ENCODE measurements at places on chromosomes 4 and X.
A peak's percentile ranks its signal among the peaks of the same experiment; 100 is the strongest.

DNA sequence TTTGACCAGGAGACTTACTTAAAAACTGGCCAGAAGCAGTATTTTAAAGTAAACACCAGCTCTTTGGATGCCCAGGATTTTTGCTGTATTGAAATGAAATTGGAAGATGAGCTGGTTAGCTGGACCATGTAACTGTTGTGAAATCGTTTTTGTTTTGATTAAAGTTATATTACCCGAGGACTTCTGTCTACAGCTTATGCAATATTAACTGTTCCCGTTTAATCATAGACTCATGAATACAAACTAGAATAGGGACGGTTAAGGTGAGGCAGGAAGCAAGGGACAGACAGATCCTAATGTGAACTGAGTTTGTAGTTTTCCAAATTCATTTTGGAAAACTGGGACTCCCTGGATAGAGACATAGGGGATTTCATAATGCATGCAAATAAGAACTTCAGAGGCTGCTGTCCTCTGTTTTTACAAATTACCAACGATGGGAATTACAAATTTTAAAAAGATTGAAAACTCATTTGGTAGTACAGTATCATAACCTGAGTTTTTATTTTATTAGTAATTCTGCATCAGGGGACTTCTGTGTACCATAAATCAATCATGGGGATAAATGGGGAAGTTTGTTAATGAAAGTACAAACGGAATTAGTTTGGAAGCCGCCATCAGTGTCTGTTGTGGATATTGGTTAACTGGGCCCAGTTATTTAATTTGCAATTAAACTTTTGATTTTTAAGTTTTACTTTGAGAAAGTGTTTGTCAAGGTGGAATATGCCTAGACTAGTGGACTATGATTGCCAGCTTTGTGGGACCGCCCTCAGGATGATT, 304.4 kb downstream of the AFF2 start:
- DNase-seq: no peak

GRCh38 chr4:99436462-99436861, 1.3 kb upstream of the ADH7 start:
- no peak for DNase-seq

GRCh38 chr4:188971125-188971524, 831.9 kb downstream of the TRIML1 start:
- DNase-seq: no peak

GRCh38 chr4:148834804-148835631, 392.8 kb upstream of the NR3C2 start:
- no peak for DNase-seq

DNA sequence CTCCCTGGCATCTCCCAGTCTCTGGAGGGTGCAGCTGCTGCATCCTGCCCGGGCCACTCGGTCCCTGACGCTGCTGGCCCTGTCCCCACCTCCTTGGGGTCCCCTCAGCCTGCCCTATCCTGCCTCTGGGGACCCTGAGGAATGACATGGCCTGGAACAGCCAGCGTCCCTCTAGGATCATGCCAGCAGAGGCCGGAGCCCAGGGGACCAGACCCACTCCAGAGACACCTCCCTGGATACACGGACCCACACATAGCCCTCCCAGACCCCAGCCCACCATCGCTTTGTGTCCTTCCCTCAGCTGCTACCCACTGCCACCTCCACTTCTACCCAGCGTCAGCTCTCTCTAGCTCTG, 35.5 kb downstream of the CPLX1 start:
- DNase-seq: no peak

- no peak for DNase-seq
Observed at GRCh38 chr4:161664740-161665139, 499.1 kb downstream of the FSTL5 start.

DNA sequence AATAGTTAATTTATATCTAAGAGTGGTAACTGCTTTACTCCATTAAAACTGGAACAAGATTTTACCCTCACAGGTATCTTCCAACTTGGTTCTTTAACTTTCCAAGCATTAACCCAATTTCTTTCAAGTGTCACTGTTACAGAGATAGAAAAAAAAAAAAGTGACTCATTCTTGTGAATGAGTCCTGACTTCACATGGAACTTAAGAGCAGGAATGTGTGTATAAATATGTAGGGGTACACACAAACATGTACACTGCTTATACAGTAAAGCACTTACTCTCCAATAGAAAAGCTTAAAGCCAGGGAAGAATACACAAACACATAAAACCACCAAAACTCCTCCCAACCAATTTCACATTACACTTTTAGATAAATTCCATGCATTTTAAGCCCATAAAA, 38.8 kb downstream of the TAPT1 start:
- no peak for DNase-seq

GRCh38 chr4:189202869-189203271, 737.8 kb upstream of the FRG1 start:
- no peak for DNase-seq

DNA sequence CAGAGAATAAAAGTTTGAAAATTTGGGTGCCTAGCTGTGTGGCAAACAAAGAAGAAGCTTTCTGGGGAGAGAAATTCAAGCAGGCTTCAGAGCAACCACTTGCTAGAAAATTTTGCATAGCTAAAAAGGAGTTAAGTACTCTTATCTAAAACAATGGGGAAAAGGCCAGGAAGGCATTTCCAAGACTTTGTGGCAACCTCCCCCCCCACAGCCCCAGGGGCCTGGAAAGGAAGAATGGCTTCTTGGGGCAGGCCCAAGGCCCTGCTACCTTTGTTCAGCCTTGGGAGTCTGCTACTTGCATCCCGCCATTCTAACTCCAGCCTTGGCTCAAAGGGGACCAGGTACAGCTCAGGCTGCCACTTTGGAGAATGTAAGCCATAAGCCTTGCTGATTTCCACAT, 102.2 kb downstream of the PTCHD1 start:
- no peak for DNase-seq

DNA sequence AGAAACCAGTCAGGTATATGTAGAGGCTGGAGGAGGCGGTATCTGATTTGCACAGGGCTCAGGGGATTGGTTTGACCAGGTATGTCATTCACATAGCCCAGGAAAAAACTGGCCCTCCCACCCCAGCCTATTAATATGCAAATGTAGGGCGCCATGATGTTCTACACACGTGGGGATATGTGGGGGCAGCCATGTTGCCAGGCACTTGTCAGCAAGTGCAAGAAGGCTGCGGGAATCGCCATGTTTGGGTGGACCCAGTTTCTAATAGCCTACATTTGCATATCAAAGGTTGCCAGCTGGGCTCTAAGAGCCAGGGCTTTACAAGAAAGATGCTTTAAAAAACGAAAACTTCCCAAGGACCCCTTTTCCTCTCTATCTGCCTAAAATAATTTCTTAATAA, 335.1 kb downstream of the SMARCA1 start:
- DNase-seq: no peak

DNA sequence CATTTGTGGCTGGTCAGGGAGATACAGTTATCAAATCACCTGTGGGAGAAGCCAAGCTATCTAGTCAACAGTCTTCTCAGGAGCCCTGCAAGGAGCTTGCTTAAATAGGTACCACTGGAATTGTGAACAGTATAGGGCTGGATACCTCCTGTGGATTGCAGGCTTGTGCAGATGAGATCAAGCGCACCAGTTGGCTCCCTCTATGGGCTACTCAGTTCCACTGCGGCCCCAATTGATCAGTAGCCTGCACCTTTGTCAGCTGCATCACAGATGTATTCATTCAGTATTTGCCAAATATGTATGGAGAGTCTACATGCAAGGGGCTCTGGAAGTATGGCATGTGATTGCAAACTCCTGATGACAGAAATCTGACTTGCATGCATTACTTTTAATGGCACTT, 28.6 kb downstream of the TEX13A start:
- no peak for DNase-seq

DNA sequence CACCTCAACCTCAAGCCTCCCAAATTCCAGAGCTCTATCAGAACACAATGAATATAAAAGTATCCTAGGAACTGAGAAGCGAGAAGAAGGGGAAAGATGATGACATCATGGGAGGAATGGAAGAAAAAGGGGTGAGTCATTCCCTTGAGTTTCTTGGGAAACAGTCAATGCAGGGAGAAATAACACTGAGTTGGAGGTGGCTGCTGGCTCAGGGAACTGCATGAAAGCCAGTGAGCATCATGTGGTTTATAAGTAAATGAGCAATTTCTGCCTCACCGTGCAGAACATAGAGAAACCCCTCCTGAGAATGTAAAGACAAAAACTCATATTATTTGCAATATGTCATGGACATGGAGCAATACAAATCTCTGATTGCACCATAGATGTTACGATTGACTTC, 73.3 kb downstream of the SHOX start:
- DNase-seq: no peak

GRCh38 chrX:48751343-48751742, 10.2 kb upstream of the GLOD5 start:
- no peak for DNase-seq

DNA sequence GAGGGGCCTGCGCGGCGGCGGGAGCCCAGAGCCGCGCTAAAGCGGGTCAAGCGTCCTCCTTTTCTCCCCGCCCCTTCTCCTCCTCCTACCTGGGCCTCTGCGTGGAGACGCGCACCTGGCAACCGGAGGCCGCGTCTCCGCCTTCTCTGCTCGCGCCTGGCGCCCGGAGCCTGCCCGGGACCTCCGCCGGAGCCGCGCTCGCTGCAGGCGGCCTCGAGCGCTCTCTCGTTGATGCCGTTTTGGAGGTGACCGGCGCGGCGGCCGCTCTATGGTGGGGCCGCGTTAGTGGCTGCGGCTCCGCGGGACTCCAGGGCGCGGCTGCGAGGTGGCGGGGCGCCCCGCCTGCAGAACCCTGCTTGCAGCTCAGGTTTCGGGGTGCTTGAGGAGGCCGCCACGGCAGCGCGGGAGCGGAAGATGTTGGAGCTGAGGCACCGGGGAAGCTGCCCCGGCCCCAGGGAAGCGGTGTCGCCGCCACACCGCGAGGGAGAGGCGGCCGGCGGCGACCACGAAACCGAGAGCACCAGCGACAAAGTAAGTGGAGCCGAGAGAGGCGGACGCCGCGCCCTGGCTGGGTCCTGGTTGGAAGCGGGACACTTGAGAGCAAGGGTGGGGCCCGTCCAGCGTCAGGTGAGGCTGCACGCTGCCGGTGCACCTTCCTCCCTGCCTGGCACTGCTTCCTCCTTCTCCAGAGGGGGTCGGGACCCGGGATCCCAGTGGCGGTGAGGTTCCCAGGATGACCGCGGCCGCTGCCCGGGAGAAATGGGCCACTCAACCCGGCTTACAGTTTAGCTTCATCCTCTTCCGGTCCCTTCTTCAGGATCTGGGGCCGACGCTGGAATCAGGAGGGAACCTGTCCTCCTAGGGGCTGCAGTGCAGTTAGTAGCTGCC, at the start of gene CDS1:
Gene CDS1, plus strand, starts transcription at position 140 of the 888 bp plus-strand sequence. Its CDS starts 275 bp downstream, at position 415.
- peak; percentile 9 for DNase-seq

DNA sequence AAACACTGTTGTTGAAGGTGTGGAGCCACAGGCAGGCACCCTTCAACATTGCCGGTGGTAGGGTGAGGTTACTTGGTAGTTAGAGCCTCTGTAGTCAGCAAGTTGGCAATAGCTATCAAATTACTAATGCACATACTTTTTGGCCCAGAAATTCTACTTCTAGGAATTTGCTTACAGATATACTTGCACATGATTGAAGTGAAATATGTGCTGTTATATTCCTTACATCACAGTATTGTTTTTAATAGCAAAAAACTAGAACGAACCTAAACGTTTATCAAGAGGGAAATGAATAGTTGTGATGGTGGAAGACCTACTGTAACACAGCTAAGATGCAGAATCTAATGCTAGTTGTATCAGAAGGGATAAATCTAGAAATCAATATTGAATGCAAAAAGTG, 7.7 kb upstream of the PJA1 start:
- no peak for DNase-seq

- no peak for DNase-seq
Observed at GRCh38 chr4:2064276-2064991, 5.3 kb downstream of the NAT8L start.

DNA sequence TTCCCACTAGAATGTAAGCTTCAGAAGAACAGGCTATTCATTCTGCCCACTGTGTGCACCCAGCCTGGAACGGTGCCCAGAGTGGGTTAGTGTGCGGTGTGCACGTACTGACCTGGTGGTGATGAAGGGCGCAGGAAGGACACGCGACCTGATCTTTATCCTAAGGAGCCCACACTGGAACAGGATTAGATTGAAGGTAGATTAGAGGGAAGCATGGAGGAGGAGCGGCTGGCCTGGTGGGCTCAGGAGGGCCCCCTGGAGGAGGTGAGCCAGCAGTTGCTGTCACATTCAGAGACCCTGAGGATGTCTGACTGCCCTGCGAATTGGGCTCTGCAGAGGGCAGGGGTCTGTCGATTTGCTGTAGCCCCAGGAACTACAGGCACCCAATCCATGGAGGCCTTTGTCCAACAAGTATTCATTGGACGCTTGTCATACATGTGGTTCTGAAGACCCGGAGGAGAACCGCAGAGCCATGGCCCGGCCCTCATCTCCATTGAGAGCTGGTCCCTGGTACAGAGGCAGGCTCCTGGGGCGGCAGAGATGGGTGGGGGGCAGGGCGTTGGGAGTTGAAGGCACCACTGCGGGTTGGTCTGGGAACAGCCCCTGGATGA, 73.2 kb downstream of the HTRA3 start:
- no peak for DNase-seq

DNA sequence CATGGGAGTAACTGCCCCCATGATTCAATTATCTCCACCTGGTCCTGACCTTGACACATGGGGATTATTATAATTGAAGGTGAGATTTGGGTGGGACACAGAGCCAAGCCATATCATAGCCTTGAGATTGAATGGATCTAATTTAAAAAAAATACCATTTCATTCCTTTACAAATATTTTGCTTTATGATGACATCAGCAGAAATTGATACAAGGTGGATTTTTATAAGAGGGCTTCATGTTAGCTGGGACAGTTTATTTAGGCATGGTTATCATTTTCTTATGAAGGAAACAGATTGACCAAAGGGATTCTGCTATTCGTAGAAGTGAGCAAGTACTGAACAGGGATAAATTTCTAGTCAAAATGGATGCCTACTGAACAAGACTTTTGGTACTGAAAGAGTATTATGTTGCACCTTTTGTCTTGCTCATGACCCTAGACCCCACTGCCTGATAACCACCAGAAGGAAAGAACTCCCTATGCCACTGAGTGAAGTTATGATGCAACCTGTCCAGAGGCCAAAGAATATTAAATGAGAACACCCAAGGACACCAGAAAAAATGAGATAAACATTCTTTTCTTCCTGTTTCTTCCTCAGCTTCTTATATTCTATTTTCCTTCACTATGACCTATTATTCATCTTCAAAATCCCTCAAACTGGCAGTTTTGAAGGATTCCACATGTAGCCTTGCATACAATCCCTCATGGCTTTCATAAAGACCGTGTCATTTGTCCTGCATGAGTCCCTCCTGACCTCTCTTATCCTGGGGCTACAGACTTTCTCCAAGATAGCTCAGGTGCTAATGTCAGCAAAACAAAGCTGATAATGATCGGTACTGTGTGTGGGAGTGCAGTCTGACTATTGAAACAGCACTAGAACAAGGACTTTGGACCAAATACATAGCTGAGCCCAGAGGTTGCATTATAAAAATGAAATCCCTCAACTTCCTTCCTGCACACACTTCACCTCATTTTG, 118.3 kb downstream of the AFF2 start:
- DNase-seq: no peak

Data from activated T-cell treated with anti-CD3 and anti-CD28 coated beads, Interleukin-2, amount 50 U/mL, for 4 hours (primary cell).